Stimulated activated CD8-positive, alpha-beta memory T cell treated with anti-CD3 and anti-CD28 coated beads, Interleukin-15, amount 100 ng/mL, for 48 hours (primary cell): ENCODE measurements at places on chromosomes 6 and 20.

GRCh38 chr6:56222499-56222898, 24.9 kb downstream of the COL21A1 start:
- DNase-seq, result no peak

GRCh38 chr6:37319156-37319555, 34.6 kb upstream of the RNF8 start:
- no peak for DNase-seq

DNA sequence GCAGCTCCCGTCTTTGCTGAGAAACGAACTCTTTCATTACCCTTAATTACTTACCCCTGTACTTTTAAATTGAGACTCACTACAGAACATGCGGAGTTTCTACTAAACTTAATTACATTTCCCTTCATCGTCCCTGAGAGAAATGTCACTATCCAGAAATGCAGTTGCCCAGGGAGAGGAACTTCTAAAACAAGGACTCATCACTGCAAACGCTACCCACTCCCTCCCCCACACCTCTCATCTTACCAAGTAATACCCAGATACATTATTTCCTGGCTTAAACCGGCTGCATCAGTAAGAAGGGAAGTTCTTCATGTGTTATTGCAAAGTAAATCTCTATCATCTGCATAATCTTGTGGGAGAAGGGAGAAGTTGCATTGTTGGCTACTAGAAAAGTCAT, 138.3 kb downstream of the IPCEF1 start:
- no peak for DNase-seq

GRCh38 chr6:31634131-31634530, 13.6 kb downstream of the PRRC2A start:
- DNase-seq, result no peak

DNA sequence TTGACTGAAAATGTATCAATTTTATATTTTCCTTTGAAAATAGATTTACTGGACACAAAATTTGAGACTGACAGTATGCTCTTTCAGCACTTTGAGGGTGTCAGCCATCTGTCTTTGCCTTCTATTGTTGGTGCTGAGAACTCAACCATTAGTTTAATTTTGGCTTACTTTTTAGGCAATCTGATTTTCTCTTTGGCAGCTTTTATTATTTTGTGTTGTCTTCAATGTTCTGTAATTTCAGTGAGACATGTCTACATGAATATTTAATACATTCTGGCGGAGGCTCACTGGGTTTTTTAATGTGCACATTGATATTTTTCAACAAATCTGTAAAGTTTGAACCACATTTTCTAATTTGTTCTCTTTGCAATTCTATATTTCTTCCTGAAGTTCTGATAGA, 648.6 kb downstream of the C6orf118 start:
- DNase-seq, result no peak

GRCh38 chr6:5995949-5996713, 10.6 kb downstream of the NRN1 start:
- DNase-seq, result no peak

GRCh38 chr6:141035312-141036200, 1097.2 kb upstream of the GJE1 start:
- DNase-seq, result no peak

DNA sequence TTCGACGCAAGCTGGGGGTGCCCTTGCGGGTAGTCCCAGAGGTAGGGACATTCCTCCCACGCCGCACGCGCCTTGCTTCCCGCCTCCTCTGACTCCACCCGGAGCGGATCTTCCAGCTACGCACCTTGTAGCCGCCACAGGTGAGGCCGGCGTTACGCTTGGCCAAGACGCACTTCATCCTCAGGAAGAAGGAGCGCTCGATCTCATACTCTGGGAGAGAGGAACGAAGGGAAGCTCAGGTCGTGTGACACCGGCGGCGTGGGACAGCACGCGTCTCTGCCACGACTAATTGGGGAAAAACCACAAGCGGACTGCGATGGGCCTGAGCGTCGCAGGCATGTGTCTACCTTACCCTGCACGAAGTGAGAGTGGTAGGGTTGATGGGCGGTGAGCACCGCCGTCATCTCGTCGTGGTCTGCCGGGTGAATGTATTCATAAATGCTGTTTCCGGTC, 15.5 kb downstream of the SIM1 start:
- no peak for DNase-seq

- no peak for DNase-seq
These were observed 5.3 kb upstream of the CGA start for GRCh38 chr6:87100216-87100615.

- no peak for DNase-seq
These were observed 674.8 kb upstream of the CITED2 start for GRCh38 chr6:140049251-140049650.

GRCh38 chr6:90583179-90583835, 3.6 kb downstream of the MAP3K7 start:
- no peak for DNase-seq

DNA sequence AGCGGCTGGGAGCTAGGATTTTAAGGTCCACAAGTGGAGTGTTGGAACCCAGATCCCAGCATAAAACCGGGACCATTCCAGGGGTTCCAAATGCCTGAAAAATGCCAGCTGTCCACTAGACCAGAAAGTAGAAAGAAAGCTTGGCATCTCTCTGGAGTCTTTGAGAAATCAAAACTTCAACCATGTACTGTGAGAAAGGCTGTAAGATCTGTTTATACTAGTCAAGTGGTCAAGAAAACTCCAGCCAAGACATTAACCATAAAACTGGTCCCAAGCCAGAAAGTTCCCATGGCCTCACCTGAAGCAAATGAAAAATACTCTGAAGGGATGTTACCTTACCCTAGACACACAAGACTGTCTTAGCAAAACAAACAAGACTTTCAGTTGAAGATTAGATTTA, 112.6 kb downstream of the DCDC2 start:
- DNase-seq, result no peak

GRCh38 chr6:44430326-44430725, 42.8 kb downstream of the CDC5L start:
- DNase-seq, result no peak

DNA sequence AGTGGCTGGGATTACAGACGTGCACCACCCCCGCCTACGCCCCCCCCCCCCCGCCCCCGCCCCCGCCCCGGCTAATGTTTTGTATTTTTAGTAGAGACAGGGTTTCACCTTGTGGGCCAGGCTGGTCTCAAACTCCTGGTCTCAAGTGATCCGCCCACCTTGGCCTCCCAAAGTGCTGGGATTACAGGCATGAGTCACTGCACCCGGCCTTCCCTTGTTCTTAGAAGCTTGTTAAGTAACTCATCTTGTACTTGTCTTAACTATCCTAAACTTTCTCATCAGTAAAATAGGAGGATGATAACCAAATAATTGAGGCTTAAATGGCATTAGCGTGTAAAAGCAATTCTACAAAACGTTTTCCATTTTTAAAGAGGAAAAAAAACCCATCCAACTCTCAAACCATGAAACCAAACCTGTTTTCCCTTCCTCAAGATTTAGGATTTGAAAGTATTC, 4.2 kb downstream of the CDYL start:
- DNase-seq, result no peak

- DNase-seq, result no peak
These were observed 642.1 kb downstream of the EPHA7 start for GRCh38 chr6:92777146-92777740.

GRCh38 chr6:106620931-106621672, 8.2 kb downstream of the RTN4IP1 start:
- no peak for DNase-seq

GRCh38 chr6:62746968-62747367, 460.9 kb upstream of the KHDRBS2 start:
- DNase-seq, result no peak

GRCh38 chr6:95543798-95544197, 33.5 kb upstream of the MANEA start:
- no peak for DNase-seq

DNA sequence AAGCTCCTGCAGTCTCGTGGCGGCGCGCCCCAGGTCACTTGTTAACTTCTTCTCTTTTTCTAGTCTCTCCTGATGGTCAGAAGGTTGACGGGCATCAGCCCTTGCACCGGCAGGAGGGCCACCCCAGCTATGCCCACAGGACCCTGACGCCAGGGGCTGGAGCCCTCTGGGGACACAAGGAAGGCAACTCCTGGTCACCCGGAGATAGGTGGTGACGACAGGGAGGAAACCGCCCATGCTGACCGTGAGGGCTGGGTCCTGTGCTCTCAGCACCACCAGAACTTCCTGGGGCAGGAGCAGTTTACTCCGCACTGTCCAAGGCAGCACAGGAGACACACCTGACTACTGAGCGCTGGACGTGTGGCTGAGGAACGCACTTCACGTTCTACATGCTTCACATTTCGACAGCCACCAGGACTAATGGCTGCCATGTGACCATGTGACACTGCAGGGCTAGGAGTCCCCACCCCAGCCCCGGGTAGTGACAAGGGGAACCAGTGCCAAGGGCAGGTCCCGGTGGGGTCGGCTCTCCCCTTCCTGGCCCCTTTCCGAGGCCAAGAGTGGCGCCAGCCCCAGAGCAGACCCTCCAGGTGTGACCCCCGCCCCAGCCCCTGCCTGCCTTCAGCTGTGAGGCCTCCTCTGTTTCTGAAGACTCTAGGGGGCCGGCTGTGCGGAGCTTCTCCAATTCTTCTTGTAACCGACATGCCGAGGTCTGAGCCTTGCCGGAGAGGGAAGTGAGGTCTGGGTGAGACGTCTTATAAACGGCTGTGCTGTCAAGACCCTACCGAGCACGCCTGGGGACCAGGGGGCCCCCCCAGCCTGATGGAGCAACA, 45.2 kb downstream of the DSTN start:
- no peak for DNase-seq

- no peak for DNase-seq
These were observed 397.0 kb upstream of the KHDRBS2 start for GRCh38 chr6:62683063-62683462.

- DNase-seq, result no peak
These were observed 404.2 kb downstream of the PLCB1 start for GRCh38 chr20:8536262-8536618.

DNA sequence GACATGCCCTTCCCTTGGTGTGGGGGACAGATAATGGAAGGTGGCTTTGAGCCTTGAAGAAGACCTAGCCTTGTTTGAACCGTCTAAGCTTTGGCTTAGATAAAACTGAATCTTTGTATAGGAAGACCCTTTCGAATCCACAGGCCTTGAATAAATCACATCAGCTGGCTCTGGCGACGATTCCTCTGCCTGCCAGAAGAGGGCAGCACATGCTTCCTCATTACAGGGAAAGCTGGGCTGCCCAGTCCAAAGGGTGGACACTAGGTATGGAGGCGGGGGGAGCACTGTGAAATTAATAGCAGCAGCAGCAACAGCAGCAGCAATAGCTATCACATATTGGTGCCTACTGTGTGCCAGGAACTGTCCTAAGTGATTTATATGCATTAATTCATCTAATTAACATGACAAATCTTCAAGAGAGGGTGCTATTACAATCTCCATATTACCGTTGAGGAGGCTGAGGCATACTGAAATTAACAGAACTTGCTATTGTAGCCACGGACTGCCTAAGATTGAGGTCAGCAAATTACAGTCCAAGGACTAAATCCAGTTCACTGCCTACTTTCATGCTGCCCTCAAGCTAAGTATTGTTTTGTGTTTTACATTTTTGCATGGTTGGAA, 85.1 kb downstream of the CLIC5 start:
- no peak for DNase-seq

DNA sequence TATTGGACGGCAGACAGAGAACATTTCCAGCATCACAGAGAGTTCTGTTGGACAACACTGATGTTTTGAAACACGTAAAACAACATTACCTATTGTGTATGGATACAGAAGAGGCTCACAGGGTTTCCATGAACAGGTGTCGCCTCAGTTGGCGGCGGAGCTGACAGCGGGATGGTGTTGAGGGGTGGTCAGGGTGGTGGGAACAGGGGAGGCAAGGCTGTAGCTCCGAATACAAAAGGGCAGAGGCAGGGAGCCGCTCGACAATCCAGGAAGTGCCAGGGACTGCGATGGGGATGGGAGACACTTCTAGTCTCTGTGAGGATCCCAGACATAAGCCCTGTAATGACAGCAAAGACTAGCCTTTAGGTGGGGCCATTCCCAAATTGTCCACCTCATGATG, 14.5 kb upstream of the PI16 start:
- no peak for DNase-seq

- no peak for DNase-seq
These were observed 188.2 kb downstream of the CDKAL1 start for GRCh38 chr6:20722455-20722854.
